ENCODE measurements at places on chromosomes 13 and 19.

GRCh38 chr13:39494633-39495032 lies 108.4 kb downstream of the LHFPL6 start:
- no peak for DNase-seq

DNA sequence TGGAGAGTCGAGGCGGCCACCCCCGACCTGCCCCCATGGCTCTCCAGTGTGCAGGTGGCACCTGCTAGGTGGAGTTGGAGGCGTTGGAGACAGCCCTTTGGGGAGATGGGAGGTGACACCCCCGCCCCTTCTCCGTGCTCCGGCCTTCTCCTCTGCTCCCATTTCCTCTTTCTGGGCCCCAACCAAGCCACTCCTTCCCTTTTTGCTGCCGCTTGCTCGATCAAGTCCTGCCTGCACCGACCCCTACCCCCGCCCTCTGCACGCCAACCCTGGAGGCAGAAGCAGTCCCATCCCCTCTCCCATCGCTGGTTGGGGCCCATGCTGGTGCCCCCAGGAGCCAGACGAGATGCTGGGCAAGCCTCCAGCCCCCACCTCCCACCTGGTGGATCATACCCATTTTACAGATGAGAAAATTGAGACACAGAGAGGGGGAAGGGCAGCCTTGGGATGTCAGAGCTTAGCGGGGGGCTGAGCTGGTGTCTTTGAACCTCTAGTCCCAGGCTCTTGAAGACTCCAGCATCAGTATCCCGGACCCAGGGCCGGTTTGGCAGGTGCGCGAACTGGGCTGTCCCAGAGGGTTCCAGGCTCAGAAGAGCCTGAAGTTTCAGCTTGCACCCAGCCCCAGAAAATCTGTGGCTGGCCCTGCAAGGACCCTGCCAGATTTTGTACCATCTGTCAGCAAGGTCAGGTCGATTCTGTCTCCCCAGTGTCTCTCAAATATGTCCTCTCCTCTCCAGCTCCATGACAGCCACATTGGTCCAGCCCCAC lies 10.3 kb downstream of the GNA15 start:
- no peak for DNase-seq

DNA sequence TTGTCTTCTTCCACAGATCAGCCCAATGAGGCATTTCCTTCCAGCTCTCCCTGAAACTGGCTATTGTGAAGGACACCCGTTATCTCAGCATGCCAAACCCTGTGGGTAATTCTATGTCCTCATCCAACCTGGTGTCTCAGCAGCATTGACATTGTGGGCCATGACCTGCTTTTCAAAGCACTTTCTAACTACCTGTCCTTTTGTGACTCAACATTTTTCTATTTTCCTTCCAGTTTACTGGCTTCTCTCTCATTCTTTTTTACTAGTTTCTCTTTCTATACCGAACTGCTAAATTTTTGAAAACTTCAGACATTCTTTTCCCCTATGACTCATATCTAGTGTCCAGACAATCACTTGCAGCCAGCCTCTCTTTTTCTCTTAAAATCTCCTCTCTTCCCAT lies 136.4 kb upstream of the HTR2A start:
- no peak for DNase-seq

DNA sequence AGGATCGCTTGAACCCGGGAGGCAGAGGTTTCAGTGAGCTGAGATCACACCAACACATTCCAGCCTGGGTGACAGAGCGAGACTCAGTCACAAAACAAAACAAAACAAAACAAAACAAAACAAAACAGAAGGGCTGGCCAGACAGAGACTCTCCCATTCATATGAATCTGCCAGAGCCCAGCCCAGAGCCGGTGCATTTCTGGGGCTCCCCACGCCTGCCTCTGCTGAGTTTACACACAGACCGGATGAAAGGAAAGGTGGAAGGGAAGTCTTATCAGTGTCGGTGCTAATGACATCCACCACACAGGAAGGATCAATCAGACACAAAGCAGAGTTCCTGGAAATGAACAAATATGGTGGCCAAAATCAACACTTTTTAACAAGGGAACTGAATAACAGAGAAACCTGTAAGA lies 6.8 kb downstream of the TRAPPC6A start:
- DNase-seq = peak; percentile 26

GRCh38 chr13:26664876-26665275 lies 95.7 kb downstream of the GPR12 start:
- DNase-seq = no peak

DNA sequence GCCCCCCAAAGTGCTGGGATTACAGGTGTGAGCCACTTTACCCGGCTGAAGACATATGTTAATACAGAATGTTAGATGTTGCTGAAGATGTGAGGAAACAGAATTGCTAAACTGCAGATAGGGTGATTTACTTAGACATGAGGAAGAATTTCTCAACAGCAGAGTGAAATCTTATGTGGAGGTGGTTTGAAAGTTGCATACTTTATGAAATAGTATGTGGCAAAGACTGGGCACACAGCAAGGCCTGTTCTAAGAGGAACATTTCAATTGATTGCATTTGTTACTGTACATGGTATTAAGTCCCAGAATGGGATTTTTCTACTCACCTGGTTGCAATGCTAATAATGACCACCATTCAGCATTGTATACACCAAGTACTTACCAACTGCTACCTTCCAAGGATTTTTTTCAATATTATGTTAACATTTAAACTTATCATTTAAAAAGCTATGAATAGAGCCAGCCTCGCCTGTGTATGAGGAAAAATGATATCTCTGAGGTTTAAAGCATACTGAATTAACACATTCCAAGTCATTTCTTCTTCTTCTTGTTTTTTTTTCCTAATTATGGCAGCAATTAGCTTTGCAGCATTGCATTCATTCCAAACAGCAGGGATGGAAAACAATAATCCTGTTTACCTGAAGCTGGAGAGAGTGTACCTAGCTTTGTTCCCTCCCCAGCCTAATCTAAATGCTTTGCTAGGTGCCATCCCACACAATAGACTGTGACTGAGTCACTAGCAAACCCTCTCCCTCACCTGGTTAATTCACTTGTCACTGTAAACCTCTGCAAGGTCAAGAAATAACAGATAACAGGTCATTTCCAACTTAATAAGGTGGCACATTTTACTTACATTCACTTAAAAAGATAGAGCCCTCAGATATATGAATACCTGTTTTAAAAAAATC lies 19.4 kb upstream of the KLF5 start:
- DNase-seq = no peak
